ENCODE measurements at places on chromosomes 7 and 10.

DNA sequence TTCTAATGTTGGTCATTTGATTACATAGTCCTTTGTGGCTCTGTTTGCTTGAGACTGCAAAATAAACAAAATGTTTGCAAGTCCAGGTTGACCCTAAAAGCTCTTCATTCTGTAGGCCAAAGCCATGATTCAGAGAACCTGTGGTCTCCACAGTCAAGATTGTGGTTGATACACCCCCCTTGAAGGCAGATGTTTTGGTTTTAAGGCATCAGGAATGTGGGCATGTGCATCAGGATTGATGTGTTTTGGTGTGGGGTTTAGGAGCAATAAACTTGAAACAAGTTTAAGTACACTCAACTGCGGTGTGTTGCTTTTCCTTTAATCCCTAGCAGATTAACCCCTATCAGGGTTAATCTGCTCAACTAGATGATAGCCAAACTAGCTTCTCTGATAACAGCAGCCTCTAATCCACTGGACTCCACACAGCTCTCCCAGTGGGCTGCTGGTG is 379.1 kb upstream of the GALNT17 start:
- DNase-seq, result no peak

DNA sequence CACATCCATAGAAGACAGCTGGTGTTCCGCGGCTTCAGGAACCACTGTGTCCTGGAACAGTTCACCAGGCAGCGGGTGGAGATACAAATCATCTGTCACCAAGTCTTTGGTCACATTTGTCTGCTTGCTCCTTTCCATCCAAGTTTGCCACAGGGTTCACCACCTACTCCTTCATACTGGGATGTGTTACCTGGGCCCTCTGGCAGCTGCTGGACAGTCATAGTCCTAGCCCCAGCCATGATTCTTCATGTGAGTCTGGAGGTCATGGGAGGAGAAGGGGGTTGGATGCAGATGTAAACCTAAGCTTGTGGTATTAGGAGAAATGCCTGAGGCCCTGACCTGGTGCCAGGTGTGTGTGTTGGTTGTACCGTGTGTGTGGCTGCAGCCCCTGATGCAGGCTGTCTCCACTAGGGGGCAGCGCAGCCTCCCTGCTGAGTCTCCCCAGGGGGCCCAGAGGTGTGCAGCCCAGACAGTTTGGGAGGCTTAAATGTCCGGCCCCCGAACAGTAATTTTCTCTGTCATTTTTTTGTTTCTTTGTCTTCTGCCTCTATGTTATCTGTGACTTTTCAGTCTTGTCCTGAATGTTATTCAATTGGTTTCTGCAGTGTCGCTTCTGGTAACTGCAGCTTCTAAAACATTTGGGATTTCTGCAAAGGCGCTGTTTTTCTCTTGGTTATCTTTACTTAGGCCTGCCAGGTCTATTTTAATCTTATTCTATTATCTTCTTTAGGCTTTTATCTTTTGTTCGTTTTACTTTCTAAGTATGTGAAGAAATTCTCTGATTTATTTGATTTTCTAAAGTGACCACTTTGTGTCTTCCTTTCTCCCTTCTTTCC is 14.8 kb downstream of the NPS start:
- DNase-seq, result no peak

DNA sequence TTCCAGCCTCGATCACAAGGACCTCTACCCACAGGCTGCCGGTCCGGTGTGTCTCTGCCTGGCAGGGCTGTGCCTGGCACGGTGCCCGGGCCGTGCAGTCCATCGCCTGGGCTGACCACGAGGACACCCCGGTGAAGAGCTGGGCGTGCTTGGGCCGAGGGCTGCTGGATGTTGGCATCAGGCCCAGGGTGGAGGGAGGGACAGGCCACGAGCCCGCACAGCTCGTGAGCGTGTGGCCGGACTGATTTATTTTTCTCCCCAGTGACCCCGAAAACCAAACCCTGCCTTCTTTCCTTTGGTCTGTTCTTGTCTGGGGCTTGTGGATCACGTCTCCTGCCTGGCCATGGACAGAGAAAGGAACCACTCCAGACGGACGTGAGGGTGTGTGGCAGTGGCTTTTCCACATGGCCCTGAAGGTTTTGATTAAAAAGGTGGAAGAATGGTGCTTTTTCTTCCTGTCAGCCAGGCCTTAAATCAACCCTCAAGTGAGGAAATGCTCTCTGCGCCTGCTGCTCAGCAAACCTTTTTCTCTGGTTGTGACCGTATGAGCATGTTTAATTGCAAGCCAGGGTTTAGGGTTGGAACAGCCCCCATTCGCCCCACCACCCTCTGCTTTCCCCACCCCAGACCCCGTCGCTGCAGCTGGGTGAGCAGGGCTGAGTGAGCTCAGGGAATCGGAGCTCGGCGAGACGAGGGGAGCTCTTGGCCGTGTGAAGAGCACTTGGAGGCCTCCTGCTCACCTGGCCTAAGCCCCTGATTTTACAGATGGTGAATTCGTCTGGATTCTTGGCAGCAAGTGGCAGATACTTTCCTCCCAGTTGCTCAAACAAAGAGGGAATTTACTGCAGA is 130.1 kb downstream of the RGS10 start:
- no peak for DNase-seq

DNA sequence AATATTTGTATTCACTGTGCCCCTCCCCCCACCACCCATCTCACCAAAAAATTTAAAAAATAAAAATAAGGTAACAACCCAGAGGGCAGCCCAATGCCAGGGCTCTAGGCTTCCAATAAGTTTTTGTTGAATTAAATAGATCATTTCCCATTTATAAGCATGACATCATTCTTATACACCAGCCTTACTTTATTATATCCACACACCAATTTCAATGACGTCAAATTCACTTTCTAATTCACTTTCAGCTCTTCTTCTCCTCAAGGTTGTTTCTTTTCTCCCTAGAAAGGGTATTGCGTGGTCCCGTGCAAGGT is 1.2 kb upstream of the DKK1 start:
- no peak for DNase-seq

- no peak for DNase-seq
Measured at GRCh38 chr10:113857210-113857609, 2.7 kb downstream of the NHLRC2 start.

GRCh38 chr10:119893074-119893473 is 544 bp downstream of the SEC23IP start:
- DNase-seq, result no peak

DNA sequence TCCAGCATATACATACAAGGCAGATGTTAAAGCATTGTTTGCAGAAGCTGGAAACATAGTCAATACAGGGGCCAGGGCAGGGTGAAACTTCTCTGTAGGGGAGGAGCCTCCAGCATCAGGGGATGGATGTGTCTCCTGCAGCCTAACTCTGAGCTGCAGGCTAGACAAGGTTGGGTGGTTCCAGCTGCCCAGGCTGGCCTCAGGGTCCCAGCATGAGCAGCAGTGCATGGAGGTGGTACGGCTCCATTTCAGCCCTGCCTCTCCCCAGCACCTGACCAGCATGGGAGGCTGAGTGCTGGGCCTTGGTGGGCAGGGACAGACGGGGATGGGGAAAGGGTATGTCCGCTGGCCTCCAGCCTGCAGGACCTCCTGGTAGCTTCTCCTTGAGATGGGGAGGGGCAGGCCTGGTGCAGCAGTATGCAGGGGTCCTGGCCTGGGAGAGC is 7.4 kb upstream of the TBRG4 start:
- DNase-seq, result no peak

- DNase-seq, result no peak
Measured at GRCh38 chr10:48940958-48941357, 1.3 kb upstream of the LRRC18 start.

Data from GM12864 (cell line).